ENCODE measurements at places on chromosomes 6 and 20.

GRCh38 chr6:1837826-1838225 is 228.1 kb downstream of the FOXC1 start:
- no peak for DNase-seq

DNA sequence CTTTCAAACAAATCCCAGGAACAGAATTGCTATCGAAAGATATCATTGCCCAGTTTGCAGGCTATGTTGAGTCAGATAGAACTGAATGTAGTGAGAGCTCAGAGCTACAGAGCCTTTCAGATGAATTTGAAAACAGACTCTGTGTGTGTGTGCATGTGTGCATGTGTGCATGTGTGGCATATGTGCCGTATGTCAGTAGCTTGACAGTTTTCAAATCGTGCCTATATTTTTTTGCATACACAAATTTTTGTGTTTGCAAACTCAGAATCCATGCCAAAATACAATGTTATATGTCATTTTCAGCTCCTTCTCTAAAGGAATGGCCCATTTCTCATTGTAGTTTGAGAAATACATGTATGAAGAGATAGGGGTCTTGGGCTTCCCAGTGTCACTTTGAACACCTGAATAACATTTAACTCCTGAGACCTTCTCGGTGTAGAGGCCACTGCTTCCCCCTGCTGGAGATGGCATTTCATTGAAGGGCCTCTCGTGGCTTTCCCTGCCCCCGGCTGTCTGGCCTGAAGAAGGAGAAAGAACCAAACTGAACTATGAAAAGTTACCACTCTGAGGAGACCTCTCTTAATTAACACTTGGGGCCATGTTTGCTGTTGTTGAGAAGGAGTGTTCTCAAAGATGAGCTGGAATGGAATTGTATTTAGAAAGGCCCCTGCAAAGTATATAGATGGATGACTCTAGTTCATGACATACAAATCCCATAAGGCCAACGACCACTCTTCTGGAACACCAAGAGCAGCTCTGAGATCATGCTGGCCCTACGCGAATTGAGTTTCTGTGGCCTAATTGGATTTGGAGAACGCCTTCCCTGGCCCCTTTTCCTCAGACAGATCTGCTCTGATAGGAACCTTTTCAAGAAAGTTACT is 58.7 kb downstream of the VAPB start:
- peak; percentile 63 for DNase-seq

DNA sequence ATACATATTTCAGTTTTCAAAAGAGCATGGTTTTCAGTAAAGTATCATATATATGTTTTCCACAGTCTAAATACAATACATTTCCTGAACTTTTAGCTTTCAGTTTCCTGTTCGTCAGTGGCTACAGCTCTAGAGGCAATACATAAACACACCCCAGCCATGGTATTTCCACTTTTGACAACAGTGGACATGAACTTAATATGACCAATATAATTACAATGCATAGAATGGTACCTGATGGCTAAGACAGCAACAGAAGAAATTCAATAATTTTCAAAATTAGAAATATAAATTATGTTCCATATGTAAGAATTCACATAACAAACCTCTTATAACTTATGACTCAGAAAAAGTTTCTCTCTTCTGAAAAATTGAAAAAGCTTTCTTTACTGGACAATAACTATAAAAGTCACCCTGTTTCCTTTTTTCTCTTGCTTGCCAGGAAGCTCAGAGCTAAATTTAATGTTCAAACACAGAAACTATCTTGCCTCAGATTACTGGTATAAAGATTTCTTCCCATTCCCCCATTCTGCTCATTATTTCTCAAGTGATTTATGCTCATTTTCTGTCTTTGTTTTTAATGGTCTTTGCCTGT is 19.2 kb downstream of the FKBP5 start:
- DNase-seq, result no peak

- no peak for DNase-seq
Measured at GRCh38 chr6:39347206-39347605, 24.7 kb upstream of the KCNK16 start.

GRCh38 chr6:166760288-166760687 is 133.2 kb upstream of the RPS6KA2 start:
- DNase-seq, result no peak

DNA sequence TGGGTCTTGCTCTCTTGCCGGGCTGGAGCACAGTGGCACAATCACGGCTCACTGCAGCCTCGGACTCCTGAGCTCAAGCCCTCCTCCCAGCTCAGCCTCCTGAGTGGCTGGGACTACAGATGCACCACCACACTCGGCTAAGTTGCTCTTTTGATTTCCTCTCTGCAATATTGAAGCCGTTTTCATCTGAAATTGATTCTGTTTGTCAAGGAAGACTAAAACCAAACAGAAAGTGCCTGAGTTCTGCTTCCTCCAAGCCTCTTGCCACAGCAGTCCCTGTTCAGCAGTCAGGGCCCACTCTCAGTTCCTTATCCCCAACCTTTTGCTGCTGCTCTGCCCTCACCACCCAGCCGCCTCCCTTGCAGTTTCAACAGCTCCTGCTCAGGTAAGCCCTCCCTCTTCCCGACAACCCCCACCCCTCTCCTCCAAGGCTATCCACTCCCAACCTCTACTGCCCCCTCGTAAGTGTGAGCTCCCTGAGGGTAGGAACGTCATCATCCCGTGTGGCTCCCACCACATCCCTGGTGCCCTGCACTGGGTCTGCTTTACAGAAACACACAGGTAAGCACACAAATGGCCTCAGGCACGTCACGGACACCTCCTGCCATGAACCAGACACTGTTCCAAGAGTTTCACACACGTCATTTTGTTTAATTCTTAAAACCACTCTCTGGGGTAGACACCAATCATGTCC is 70.7 kb upstream of the TAB2 start:
- no peak for DNase-seq

DNA sequence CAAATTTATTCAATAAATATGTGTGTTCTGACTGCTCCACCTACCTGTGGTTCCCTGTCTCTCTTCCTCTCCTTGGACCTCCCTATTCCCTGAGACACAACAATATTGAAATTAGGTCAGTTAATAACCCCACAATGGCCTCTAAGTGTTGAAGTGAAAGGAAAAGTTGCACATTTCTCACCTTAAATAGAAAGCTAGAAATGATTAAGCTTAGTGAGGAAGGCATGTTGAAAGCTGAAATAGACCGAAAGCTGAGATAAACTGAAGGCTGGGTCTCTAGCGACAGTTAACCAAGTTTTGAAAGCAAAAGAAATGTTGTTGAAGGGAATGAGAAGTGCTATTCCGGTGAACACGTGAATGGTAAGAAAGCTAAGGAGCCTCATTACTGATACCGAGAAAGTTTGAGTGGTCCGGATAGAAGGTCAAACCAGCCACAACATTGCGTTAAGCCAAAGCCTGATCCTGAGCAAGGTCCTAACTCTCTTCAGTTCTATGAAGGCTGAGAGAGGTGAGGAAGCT is 34.1 kb downstream of the UST start:
- no peak for DNase-seq

DNA sequence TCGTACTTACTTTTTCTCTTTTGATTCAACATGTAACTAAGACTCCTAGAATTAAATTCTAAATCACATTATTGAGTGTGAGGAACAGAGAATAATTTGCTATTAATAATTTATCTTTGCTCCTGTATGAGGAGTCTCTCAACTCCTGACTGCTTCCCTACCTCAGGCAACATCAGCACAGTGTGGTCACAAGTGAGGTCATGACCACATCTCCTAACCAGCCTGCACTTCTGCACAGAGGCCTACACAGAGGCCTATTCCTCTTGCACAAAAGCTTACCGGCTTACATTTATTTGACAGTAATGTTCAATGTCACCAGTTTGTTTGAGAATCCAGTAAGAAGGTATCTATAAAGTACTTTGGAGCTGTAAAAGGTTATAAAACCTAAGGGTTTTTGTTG is 637.4 kb upstream of the MARCKS start:
- no peak for DNase-seq

DNA sequence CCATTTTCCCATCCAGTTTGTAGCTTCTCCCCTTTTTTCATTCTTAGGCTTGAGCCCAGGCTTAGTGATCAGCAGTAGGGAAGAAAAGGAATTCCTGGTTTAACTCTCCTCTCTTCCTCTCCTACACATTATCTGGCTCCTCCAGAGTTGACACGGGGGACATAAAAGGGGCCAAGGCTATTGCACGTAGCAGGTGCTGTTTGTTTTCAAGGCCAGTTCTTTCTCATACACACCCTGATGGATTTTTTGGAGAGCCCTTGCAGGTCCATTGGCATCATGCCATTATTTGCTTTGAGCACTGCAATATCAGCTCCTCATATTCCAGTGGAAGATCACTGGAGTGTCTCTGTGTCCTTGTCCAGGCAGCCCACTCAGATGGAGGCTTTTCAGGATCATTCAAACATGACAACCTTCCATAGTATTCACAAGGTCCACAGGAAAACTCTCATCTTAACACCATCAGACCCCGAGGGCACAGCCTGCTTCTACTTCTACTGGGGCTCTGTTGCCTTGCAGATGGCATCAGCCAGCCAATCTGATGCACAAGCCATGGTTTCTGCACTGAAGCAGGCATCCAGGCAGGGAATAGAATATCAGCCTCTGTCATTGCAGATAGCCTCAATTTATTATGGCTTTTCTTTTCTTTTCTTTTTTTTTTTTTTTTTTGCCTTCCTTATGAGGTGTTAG is 18.8 kb downstream of the PLCB4 start:
- no peak for DNase-seq
